ENCODE measurements at places on chromosomes 3 and 15. TPM values are rescaled to one million over a fixed set of nuclear protein-coding genes. Genes with fewer than 3 reads are reported as not detected.

GRCh38 chr3:72309661-72310418 is 524.9 kb upstream of the PROK2 start:
- no peak for DNase-seq

RLBP1 gene
- not detected for total RNA-seq

TICRR gene
- 0.05 TPM for total RNA-seq

DNA sequence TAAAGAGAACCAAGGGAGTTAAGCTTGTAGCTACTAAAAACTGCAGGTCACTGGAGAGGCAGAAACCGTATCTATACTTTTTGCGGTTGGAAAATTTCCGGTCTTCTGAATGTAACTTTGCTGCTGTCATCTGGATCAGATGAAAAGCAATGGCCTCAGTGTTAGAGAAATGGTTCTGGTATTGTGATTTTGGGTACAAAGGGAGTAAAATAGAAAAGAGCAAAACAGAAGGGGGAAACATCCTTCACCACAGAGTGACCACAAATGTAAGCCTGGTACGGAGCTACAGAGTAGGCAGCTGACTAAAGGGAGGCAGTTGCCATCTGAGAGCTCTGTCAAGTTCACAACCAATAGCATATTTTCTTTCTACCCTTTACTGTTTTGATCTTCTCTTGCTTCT is 5.6 kb downstream of the CD96 start:
- no peak for DNase-seq

DNA sequence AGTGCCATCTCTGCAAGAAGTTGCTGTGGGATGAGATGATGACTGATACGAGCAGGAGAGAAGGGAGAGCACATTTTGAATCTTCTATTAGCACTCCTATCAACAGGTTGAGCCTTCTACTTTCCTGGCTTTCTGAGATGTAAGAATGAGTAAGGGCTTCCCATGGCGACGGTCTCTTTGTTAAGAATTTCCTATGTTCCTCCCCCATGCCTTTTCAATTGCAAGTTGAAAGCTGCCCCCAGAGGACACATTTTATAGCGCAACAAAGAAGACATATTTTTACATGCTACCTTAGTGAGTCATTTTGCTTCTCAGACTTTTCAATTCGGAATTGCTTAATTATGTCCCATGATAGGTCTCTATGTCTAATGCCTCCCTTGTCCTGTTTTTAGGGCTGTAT is 71.3 kb upstream of the LRTM1 start:
- no peak for DNase-seq

DNA sequence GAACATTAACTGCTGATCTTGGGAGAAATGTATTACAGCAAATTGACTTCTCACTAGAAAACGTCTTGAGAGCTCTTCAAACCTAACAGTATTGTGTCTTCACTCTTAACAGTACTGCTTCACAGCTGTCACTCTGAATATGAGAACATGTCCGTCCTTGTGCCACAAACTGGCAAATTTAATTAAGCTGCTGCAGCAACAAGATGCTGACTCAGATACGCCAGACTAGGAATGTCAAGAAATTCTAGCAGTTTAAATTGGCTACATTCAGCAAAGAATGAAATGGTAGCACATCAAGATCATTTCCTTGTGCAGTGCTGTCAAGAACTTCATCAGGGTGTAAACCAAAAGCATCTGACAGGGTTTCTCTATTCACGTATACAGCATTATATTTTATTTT is 7.6 kb downstream of the ICE2 start:
- no peak for DNase-seq

- DNase-seq, result no peak
Measured at GRCh38 chr3:70982700-70983140, 600.8 kb downstream of the FOXP1 start.

DNA sequence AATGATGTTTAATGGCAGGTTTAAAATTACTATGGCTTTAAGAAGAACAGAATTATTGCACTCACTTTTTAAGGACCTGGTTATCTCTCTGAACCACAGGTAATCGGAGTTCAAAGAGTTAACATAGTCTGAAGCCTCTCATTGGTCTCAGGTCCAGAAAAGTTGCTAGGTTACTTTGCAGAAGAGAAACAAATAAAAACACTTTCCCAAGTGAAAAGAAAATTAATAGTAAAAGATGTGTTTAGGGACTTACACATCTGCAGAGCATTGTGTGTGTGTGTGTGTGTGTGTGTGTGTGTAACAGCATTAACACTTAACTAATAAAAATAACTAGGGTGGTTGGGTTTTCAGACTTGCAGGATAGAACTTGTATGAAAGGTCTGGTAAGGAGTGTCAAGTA is 1.0 kb downstream of the MASP1 start:
- DNase-seq, result no peak

LRTM1 gene
- total RNA-seq, result not detected

- DNase-seq, result no peak
Measured at GRCh38 chr15:89670971-89671560, 8.1 kb downstream of the PLIN1 start.

CIDEC gene
- total RNA-seq, result 4.0 TPM

- no peak for DNase-seq
Measured at GRCh38 chr15:71792521-71792920, 17.8 kb upstream of the NR2E3 start.

GRCh38 chr15:68518785-68519430 is 59.9 kb upstream of the CORO2B start:
- DNase-seq, result no peak

DNA sequence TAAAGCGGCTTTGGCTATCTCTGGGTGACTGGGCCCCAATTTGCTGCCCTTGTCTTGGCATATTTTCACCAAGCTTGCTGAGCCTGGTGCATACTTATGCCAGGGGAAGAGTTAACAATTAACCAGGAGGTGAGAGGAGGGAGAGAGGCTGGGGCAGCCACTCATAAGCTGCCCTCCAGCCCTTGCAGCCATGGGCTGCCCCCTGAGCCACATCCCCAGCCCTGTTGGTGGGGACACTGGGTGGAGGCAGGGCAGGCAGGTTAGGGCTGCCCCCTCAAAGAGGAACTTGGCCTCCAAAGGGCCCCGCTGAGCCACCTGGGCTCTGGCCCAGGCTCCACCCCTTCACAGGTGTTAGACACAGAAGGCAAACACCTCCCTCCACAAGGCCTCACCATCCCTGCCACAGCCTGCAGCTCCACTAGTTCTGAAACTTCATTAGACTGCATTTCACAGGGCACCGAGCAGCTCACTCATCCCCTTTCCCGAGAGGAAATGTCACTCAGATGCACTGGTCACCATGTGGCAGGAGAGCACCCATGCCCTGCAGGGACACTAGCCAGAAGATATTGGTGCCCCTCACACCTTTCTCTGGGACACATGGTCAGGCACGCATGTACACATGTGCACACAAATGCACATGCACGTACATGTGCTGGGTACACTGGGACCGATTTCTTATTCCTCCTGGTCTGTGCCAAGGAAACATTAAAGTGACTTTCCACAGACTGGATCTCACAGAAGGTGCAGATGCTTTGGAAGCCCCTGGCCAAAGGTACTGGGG is 20.2 kb downstream of the AMOTL2 start:
- no peak for DNase-seq

DNA sequence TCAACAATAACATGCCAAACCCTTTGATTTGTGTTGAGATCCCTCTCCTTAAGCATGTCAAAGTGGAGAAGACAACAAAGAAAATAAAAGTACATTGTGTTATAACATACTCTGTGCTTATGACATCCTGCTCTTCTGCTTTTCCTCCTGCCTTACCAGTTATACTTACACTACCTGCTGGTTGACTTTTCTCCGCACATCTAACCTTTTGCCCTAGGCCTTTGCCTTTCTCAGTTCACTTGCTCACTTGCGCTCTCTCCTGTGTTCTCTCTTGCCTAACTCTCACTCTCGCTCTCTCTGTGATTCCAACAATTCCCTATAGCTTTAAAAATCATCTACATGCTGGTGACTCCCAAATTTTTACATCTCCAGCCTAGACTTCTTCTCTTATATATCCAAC is 5.7 kb downstream of the DNAH12 start:
- DNase-seq, result no peak

DNA sequence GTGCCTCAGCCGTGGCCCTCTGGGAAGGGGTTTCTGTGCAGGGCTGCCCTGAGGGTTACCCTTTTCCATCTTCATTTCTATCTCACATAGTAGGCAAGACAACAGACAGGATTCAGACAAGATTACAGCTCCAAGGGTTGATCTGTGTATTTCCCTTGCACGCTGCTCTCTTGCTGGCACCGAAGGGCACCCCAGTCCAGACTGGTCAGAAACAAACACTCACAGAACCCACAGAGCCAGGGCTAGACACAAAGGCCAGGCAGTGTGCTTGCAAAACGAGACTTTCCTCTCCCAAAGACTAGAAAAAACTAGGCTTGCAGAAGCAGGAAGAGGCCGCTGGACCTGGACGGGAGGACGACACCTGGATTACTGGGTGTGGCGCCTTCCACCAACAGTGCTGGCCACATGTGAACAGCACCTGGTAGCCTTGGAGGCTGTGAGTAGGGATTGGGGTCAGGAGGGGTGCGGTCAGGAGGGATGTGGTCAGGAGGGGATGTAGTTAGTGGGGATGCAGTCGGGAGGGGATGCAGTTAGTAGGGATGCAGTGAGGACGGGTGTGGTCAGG is 96.8 kb downstream of the BDH1 start:
- DNase-seq, result no peak

- DNase-seq, result no peak
Measured at GRCh38 chr15:52749258-52749657, 40.9 kb downstream of the ONECUT1 start.

DNA sequence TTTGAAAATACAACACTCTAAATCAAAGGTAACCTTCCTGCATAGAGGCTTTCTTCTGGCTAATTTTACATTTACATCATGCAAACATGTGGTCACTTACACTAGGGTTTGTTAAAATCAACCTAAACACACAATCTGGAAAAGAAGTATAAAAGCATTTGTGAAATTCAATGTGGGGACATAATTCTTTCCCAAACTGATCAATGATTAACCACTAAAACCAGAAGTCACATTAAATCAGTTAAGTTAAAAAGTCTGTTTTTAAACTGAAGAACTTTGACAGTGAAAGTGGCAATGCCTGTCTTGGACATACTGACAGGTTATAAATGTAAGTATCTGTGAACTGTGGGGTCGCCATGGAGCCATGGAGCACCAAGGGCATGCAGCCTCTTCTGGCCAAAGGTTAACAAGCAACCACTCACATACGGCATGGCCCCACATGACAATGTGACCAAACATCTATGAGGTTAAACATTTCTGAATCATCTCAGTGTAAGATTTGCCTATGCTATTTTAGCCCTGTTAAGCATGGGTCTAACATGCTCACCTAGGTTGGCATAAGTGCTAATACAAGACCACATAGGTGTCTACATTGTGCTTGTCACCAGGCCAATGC is 278.2 kb downstream of the CTNNB1 start:
- DNase-seq, result no peak

DNA sequence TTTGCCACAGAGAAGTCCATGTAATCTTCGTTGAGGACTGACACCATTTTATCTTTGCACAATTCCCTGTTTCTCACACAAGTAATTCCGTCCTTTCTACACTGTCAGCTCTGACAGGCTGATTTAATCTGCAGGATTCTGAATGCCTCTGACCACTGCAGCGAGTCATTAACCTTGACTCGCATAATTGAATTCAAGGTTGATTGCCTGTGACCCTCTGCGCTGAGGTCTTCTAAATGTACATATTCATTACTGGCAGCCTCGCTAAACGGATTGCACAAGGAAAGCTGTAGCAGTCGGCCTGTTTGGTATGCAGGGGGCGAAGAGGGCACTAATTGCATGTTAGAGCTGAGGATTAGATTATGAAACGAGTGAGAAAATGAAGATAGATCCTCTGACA is 147.8 kb downstream of the SHOX2 start:
- no peak for DNase-seq

- DNase-seq, result peak; percentile 80
Measured at GRCh38 chr3:11155341-11156025, 1.2 kb downstream of the HRH1 start.

DZIP3 gene
- total RNA-seq, result 14.3 TPM
